MCF 10A (cell line): ENCODE measurements at places on chromosomes 1 and 21. TPM values are rescaled to one million over a fixed set of nuclear protein-coding genes. Genes with fewer than 3 reads are reported as not detected.

GRCh38 chr1:58288624-58289142, 257.8 kb downstream of the OMA1 start:
- no peaks in the 10 kb centered on the region for H3K27me3 ChIP-seq
- no peak overlapping the region for H3K4me3 ChIP-seq
- H3K27ac ChIP-seq = no peak overlapping the region
- no peaks in the 10 kb centered on the region for H3K4me1 ChIP-seq
- no peaks in the 10 kb centered on the region for H3K36me3 ChIP-seq
- no peak for DNase-seq

DNA sequence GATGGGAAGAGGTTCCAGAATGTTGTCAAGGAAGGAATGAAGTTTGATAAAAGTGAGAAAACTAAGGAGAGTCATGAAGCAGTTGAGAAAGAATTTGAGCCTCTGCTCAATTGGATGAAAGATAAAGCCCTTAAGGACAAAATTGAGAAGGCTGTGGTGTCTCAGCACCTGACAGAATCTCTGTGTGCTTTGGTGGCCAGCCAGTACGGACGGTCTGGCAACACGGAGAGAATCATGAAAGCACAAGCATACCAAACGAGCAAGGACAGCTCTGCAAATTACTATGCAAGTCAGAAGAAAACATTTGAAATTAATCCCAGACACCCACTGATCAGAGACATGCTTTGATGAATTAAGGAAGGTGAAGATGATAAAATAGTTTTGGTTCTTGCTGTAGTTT, 142.8 kb downstream of the CDC7 start:
- H3K27ac ChIP-seq = no peak overlapping the region
- DNase-seq = no peak
- H3K27me3 ChIP-seq = no peaks in the 10 kb centered on the region
- H3K4me3 ChIP-seq = no peak overlapping the region
- no peaks in the 10 kb centered on the region for H3K4me1 ChIP-seq
- H3K36me3 ChIP-seq = peaks cover 8% of the 10 kb centered on the region

GRCh38 chr1:24344090-24344742, 25.1 kb downstream of the GRHL3 start:
- peaks cover 11% of the 10 kb centered on the region for H3K36me3 ChIP-seq
- H3K27me3 ChIP-seq = no peaks in the 10 kb centered on the region
- no peak for DNase-seq

ADPRS gene
- total RNA-seq = 24.8 and 26.4 TPM in 2 replicates

CRABP2 gene
- total RNA-seq = 0.98 and 1.9 TPM in 2 replicates
